Pericardium fibroblast (primary cell): ENCODE measurements at places on chromosomes 5 and 9. TPM values are rescaled to one million over a fixed set of nuclear protein-coding genes. Genes with fewer than 3 reads are reported as not detected.

Gene MEGF10
- total RNA-seq, result 4.1 TPM in 1 of 2 replicates, not detected in the other

Gene FOXD4L6
- 0.09 TPM in 1 of 2 replicates, not detected in the other for total RNA-seq

Gene IFNA10
- not detected in 2 replicates for total RNA-seq

Gene DIAPH1
- 20.5 and 27.1 TPM in 2 replicates for total RNA-seq

Gene FYB1
- total RNA-seq, result 0.09 TPM in 1 of 2 replicates, not detected in the other

Gene PCDHB2
- total RNA-seq, result 0.09 and 0.93 TPM in 2 replicates

Gene NTNG2
- 0.58 and 1.3 TPM in 2 replicates for total RNA-seq

Gene MYOT
- not detected in 2 replicates for total RNA-seq
